ENCODE measurements at places on chromosomes 6 and 20.

- DNase-seq: peak; percentile 21
These were observed 218.6 kb upstream of the ZFP64 start for GRCh38 chr20:52410182-52410647.

GRCh38 chr20:22722811-22723210 lies 138.4 kb upstream of the FOXA2 start:
- DNase-seq: no peak

GRCh38 chr6:50837589-50838445 lies 19.1 kb downstream of the TFAP2B start:
- DNase-seq: peak; percentile 29

DNA sequence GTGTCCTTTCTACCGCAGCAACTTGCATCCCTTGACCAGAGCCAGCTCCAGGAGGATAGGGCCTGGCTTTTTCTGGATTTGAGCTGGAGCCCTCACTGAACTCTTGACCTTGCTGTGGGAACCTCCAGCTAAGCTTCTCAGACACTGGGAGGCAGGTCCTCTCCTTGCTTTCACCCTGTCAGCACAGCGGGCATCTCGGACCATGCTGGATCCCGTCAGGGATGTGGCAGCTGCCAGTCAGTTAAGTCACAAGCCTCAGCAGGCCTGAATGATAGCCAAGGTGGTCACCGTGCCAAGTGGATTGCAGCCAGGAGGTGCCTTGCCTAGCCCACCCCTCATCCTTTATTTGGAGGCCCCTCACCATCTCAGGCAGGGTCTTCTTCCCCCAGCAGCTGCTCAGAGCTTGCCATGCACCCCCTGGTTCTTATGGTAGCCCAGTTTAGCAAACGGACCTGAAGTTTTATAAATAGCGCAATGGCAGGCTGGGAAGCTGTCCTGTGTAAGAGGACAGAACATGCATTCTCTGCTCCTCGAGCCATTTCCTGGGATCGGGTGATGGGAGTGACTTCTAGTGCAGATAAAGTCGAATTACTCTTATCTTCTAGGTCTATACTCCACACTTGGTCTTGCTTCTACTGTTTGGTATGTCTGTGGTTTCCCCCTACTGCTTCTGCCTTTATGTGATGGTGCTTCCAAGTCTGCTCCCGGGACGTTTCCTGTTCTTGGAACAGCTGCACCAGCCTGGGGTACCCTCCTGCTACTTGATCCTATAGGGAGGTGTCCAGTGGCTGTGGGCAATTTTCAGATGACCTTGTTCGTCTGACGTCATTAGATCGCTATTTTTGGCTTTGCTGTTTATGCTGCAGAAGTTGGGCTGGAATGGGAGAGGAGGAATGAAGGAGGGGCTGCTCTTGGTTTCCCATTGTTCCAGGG lies 7.1 kb upstream of the MYLK2 start:
- DNase-seq: no peak

- no peak for DNase-seq
These were observed 69.4 kb downstream of the MBOAT1 start for GRCh38 chr6:20142866-20143265.

DNA sequence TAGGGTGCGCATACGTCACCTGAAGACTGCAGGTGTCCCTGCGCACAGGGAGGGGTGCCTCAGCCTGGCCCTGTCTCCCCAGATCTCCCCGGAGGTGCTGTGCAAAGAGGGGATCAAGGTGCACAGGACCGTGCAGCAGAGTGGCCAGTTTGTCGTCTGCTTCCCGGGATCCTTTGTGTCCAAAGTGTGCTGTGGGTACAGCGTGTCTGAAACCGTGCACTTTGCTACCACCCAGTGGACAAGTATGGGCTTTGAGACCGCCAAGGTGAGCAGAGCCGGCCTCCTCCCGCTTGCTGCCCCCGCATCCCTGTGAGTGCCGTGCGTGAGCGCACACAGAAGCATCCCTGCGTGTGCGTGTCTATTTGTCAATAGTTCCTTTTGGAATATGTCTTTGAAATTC lies 150.7 kb downstream of the DTNBP1 start:
- DNase-seq: peak; percentile 52

DNA sequence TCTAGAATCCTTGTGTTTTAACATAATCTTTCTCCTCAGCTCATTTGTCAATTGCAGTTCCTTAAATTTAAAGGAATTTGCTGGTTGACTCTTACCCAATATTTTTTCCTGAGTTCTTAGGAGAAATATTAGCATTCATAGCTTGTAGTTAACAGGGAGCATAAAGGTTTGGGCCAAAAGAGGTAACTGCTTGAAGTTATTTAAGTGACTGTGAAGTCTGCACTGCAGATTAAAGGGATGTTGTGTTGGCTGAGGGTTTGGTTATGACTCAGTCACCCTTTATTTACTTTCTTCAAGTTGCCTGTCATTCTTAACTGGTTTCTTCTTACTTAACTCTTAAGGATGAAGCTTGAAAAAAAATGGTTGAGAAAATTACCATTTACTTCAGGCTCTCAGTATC lies 220.3 kb upstream of the LAMP5 start:
- no peak for DNase-seq

DNA sequence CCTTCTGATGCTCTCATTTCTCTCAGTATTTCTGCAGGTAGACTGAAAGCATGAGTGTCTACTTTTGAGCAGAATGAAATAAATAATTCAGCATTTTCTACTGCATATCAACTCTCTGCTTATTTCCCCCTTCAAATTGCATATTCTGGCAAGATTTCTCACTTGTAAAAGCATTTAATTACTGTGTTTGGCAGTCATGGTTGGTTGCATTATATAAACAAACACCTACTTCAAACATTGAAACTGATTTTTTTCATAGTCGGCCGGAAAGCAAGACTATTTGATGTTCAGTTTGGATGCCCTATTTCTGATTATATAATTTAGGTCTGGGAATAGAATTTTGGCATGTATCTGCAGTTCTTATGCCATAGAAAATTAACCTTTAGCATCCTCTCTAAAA lies 73.1 kb downstream of the PLEKHG1 start:
- DNase-seq: no peak

GRCh38 chr6:138235205-138235604 lies 16.9 kb upstream of the PBOV1 start:
- no peak for DNase-seq

- no peak for DNase-seq
These were observed 505.8 kb upstream of the MARCKS start for GRCh38 chr6:113351173-113351834.

DNA sequence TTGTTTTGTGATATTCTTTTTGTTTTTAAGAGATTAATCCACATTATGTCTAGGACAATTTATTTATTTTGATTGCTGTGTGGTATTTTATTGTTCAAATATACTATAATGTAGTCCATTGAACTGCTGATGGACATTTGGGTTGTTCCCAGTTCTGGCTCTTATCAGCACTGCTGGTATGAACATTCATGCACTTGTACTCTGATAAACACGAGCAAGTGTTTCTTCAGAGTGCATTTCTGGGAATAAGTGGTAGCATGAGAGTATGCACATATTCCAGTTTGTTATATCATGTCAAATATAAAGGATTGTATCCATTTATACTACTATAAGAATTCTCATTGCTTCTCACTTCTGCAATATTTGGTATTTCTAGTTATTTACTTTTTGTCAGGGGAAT lies 7.1 kb downstream of the CALHM6 start:
- no peak for DNase-seq

DNA sequence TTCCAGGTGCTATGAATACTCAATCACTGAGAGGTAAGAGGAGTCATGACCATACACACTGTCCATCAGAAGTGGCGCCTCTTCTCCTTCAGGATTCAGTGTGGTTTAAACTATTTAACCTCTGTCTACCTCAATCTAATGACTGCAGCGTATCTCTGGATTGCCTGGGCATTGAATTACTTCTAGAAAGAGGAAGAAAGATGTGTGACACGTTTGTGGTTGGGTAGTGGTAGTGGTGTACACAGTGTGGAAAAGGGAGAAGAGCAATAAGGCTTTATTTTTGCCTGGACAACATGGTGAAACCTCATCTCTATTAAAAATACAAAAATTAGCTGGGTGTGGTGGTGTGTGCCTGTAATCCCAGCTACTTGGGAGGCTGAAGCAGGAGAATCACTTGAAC lies 38.0 kb upstream of the ECHDC1 start:
- DNase-seq: no peak

- DNase-seq: no peak
These were observed 328.2 kb upstream of the JAG1 start for GRCh38 chr20:11001764-11002540.

- DNase-seq: no peak
These were observed 132.6 kb upstream of the BTN3A2 start for GRCh38 chr6:26232306-26232939.

DNA sequence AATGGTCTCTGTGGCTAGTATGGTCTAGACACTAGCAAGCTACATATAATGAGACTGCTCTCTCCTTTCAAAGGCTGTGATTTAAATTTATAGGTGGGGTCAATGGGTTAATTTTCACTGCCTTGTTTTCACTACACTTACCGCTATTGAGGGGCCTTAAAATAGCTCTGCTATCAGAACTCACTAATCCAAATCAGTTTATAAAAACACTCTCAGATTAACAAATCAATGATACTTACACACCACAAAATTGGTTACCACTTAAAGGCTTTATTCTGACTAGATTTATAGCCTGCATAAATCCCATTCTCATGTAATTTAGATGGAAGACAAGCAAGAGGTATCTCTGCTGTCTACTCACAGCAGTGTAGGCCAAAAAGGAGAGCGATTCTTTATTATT lies 313.0 kb upstream of the AGPAT4 start:
- DNase-seq: no peak

GRCh38 chr6:24664046-24664987 lies 2.4 kb downstream of the TDP2 start:
- no peak for DNase-seq

GRCh38 chr6:157531169-157531985 lies 150.4 kb downstream of the ZDHHC14 start:
- DNase-seq: peak; percentile 55

DNA sequence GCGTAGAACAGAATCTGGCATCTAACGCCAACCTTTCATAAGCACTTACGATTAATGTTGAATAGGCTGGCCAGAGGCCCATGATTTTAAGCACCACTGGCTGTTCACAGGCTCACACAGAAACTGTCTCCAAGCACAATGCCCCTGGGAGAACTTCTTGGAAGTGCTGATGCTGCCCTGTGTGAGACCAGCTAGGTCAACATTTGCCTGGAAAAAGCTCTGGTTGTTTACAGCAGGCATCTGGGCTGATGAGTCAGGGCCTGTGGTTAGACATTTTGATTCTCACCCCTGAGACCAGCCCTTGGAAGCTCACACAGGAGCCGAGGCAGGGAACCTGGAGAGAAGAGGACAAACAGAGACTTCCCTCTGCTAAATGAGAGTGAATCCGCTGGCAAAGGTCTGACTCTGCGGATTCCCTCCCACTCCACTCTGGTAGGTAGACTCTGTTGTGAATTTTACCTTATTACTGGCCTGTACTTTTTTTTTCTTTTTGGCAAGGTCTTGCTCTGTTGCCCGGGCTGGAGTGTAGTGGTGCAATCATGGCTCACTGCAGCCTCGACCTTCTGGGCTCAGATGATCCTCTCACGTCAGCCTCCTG lies 6.8 kb upstream of the SULF2 start:
- DNase-seq: no peak

DNA sequence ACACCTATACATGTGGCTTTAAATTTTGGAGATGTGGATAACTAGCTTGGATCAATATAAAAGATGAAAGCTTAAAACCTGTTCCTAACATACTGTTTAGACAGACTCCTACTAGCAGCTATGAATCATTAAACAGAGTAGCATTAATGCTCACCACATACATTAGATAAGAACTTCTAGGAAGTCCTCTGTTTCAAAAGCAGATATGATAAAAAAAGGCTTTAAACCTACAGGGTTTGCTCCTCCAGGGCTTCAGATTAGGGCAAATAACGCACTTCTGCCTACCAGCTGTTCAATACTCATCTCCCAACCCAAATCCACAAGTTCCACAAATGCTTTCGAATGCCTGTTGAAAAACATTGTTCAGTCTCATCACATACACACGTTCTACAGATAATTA lies 1.5 kb downstream of the REPS1 start:
- peak; percentile 13 for DNase-seq

DNA sequence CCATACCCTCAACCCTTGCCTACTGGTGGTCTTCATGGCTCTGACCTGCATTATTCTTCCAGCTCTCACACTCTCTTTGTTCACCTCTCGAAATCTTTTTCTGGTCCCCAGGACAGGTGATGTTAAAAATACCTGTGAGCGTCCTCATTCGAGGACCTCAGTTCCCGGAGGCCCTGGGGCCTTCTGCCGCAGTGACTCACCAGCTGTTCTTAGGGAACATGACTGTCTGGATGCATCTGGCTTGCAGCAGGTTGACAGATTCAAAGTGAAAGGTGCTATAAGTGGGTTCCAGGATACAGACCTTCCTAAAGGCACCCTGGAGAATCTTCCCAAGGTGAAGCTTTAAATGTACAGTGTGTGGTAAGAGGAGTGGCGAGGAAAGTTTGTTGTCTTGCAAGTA lies 210.4 kb upstream of the KCNG1 start:
- DNase-seq: no peak

DNA sequence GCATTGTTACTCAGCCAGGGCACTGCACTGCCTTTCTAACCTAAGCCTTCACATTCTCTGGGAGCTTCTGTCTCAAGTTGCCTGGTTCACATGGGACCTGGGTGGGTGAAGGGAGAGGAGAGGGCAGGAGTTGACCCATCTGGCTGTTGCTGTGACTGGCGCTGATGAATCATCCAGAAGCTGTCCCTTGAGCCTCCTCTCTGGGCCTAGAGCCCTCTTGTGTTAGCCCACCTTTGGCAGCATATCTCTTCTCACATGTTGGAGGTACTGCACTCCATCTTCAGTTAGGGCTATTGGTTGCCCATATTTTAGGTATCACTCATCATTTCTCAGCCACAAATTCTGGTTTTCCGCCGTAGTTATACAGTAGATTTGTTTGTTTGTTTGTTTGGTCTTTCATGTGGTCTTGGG lies 19.8 kb downstream of the XRN2 start:
- no peak for DNase-seq

GRCh38 chr6:89148016-89148750 lies 2.3 kb downstream of the PM20D2 start:
- DNase-seq: no peak

DNA sequence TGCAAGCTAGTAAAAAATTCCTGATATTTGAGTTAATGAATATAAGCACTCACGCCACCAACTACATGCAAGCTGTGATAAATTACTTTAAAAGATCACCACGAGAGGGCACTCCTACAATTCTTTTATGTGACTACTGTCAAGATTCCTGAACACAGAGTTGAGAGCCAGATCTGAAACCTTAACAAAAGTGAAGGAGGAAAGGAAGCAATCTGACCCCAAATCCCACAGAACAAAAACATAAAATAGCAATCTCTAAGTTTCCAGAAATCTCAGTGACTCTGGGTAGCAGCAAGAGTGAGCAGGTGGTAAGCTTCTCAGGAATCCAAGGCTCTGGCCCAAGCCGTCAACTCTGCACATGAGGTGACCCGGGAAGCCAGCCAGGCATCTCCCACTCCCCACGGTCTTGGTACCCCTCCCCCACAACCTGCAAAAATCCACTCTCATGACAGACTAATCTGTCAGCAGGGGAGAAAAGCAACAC lies 55.1 kb downstream of the STAU1 start:
- DNase-seq: peak; percentile 47
